ENCODE measurements at places on chromosomes 6 and 20. TPM values are rescaled to one million over a fixed set of nuclear protein-coding genes. Genes with fewer than 3 reads are reported as not detected.
A peak's percentile ranks its signal among the peaks of the same experiment; 100 is the strongest.

- H3K36me3 ChIP-seq, result no peaks in the 10 kb centered on the region
- no peak overlapping the region for H3K4me3 ChIP-seq
- no peaks in the 10 kb centered on the region for H3K4me1 ChIP-seq
- no peak for DNase-seq
- H3K27ac ChIP-seq, result no peak overlapping the region
- peaks cover 10% of the 10 kb centered on the region for H3K27me3 ChIP-seq
Measured at GRCh38 chr6:128743974-128744765, 138.8 kb upstream of the LAMA2 start.

GRCh38 chr6:15623276-15624116, 39.3 kb downstream of the DTNBP1 start:
- no peaks in the 10 kb centered on the region for H3K27me3 ChIP-seq
- H3K36me3 ChIP-seq, result no peaks in the 10 kb centered on the region
- H3K27ac ChIP-seq, result peak overlapping the region; percentile 20
- no peak for DNase-seq

The SYCP2L gene
- not detected for total RNA-seq

- H3K27ac ChIP-seq, result no peak overlapping the region
- H3K36me3 ChIP-seq, result no peaks in the 10 kb centered on the region
- H3K4me1 ChIP-seq, result peaks cover 2% of the 10 kb centered on the region
- H3K4me3 ChIP-seq, result no peak overlapping the region
Measured at GRCh38 chr6:4381381-4381780, 246.0 kb upstream of the ECI2 start.

GRCh38 chr20:40434122-40434521, 254.9 kb downstream of the MAFB start:
- peaks cover 30% of the 10 kb centered on the region for H3K27me3 ChIP-seq
- no peak overlapping the region for H3K27ac ChIP-seq
- H3K36me3 ChIP-seq, result no peaks in the 10 kb centered on the region
- no peaks in the 10 kb centered on the region for H3K4me1 ChIP-seq

DNA sequence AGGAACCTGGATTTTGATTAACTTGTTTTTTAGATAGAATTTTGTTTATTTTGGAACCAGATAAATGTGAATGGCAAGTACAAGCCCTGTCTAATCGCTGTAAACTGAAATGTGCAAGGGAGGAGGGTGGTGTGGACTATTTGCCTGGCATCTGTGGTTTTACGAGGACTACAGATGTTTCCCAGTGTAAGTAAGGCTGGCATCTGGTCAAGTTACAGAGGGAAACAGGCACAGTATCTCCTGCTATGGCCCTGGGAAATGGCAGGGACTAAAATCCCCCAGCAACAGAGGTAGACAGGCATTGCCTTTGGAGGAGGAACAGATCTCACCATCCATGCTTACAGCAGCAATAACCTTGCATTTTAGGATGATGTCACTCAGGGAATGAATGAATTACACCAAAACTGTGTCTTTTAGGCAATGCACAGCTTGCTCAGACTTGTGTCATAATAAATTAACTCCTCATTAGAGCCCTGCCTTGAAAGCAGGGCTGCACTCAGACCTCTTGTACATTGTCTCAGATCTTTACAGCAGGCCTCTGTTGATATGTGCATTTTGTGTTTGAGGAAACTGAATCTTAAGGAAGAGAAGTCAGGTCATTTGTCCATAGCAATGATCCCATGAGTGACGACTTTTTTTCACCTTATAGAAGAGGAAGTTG, 96.2 kb downstream of the TCP11 start:
- H3K4me1 ChIP-seq, result peaks cover 6% of the 10 kb centered on the region
- no peak overlapping the region for H3K4me3 ChIP-seq
- H3K36me3 ChIP-seq, result peaks cover 8% of the 10 kb centered on the region

- H3K4me1 ChIP-seq, result no peaks in the 10 kb centered on the region
- H3K27me3 ChIP-seq, result no peaks in the 10 kb centered on the region
- H3K4me3 ChIP-seq, result no peak overlapping the region
- H3K36me3 ChIP-seq, result no peaks in the 10 kb centered on the region
- DNase-seq, result no peak
Measured at GRCh38 chr6:1838604-1839213, 229.0 kb downstream of the FOXC1 start.

GRCh38 chr20:15139522-15139921, 802.1 kb upstream of the FLRT3 start:
- H3K36me3 ChIP-seq, result no peaks in the 10 kb centered on the region
- no peak overlapping the region for H3K27ac ChIP-seq
- DNase-seq, result no peak
- no peaks in the 10 kb centered on the region for H3K4me1 ChIP-seq

DNA sequence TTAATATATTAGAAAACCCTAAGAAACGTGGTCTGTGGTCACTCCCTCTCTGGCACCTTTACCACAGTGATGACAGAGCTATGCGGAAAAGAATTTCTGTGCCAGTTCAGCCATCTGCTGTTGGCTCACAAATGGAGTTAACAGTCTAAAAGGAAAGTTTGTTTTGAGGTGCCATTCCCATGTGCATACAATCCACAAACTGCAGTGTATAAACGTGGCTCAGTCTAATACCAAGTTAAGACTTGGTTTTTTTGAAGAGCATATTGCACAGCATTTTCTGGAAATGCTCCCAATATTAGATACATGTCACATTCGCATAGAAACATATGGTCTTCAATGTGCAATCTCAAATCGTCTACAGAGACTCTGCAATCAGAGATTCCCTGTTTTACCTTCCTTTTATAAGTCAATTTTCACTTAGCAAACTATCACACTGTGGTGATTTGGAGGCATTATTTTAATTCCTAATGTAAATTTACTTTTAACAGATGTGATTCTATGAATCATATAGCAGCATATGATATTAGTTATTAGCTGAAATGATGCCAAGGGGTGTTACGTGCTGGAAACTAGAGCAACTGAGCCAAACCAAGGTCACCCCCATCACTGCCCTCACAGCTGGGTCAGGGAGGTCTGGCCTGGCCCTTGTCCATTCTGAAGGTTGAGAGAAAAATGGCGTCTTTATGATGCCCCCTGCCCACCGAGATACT, 383.5 kb downstream of the PRKN start:
- no peaks in the 10 kb centered on the region for H3K27me3 ChIP-seq
- no peak overlapping the region for H3K4me3 ChIP-seq
- H3K36me3 ChIP-seq, result peaks cover 7% of the 10 kb centered on the region
- no peak for DNase-seq
- no peaks in the 10 kb centered on the region for H3K4me1 ChIP-seq
